ENCODE measurements at places on chromosomes 16 and 17.

- DNase-seq = no peak
These were observed 4.3 kb upstream of the FOXC2 start for GRCh38 chr16:86562356-86562755.

DNA sequence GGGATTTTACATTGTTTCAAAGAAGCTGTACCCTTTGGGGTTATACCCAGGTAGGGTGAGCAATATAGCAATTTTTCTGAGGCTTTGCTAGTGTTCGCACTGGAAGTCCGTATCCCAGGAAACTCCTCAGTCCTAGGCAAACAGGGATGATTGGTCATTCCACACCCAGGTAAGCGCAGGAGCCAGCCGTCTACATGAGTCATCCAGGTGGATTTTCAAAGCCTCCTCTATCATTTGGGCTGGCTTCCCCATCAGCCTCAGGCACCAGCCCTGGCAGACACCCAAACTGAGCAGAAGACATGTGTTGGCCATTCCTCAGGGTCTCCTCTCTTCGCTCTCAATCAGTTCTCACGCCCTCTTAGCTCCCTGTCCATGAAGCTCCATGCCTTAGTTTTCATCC lies 135.6 kb downstream of the AIPL1 start:
- no peak for DNase-seq

- DNase-seq = no peak
These were observed 21.1 kb downstream of the RARA start for GRCh38 chr17:40329839-40330794.

GRCh38 chr16:87681981-87682570 lies 79.8 kb downstream of the JPH3 start:
- no peak for DNase-seq

DNA sequence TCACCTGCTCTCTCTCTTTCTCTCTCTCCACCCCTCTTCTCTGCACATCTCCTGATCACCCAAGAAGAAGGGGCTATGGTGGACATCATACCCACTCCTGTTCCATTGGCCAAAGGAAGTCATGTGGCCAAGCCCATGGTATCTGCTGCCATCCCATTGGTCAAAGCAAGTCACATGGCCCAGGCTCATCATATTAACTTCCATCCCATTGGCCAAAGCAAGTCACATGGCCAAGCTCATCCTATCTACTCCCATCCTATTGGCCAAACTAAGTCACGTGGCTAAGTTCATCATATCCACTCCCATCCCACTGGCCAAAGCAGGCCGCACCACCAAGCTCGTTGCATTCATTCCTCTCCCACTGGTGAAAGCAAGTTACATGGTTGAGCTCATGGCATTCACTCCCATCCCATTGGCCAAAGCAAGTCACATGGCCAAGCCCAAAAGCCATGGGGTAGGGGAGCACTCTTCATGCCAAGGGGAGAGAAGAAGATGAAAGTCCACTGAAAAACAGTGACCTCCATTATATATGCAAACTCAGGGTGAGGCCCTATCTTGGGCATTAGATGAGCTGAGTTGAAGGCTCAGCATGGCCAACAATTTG lies 29.2 kb downstream of the SNX20 start:
- DNase-seq = no peak

DNA sequence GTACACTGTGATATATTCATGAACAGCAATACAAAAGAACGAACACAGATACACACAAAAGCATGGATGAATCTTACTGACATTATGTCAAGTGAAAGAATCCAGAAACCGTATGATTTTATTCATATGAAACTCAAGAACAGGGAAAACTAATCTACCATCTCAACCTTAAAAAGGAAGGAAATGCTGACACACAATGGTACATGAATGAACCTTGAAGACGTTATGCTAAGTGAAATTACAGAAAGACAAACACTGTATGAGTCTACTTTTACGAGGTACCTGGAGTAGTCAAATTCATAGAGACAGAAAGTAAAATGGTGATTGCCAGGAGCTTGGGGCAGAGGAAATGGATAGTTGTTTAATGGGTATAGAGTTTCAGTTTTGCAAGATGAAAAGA lies 8.7 kb upstream of the PRKCB start:
- DNase-seq = peak; percentile 31

GRCh38 chr17:45336390-45337182 lies 19.8 kb upstream of the MAP3K14 start:
- DNase-seq = no peak

DNA sequence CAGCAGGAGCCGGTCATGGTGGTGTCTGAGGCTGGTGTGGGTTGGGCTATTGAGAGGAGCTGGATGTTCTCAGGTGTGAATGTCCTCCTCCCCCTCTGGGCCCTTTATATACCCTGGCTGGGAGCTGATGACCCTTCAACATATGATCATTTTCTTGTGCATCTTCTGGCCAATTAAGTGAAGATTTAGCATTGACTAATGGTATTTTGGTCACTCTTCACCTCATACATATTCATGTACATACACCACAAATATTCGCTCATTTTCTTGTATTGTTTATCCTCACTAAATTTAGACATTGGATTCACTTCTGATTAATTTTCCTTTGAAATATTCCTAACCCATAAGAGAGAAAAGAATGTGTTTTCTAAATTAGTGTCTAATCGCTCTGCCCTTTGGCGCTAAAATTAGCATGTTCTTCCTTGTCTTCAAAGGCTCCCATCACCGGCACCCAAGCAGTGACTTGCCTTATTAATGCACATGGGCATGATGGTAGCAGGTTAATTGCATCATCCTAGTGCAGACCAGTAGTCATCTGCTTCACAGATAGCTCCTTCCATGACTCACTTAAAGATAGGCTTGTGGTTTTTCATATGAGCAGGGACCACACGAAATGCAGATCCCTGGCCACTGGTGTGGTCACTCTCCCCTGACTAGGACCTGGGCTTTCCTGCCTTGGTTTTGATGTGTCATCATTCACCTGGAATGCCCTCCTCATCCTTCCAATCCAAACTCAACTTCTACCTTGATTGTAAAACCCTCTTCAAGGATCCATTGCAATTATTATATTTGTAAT lies at the start of gene KRTAP2-4:
Gene KRTAP2-4, minus strand, starts transcription at position 51 of the 796 bp plus-strand sequence. Its CDS starts 34 bp downstream, at position 17.
- DNase-seq = no peak

DNA sequence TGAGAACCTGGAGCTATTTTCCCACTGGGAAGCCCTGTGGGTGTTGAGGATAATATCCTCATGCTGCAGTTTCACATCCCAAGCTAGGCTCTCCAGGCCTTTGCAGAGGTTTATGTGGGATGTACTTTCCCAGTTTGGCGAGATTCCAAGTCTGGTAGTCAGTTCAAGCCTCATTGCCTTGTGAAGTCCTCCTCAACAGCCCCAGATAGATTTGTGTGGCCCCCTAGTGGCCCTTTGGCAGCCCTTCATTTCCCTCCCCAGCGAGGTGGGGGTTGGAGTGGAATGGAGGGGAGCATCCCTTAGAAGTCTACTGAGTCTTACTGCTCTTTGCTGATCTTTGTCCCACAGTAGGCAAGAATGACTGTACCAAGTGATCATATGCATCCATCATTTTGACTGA lies 137.9 kb downstream of the CDH11 start:
- no peak for DNase-seq

DNA sequence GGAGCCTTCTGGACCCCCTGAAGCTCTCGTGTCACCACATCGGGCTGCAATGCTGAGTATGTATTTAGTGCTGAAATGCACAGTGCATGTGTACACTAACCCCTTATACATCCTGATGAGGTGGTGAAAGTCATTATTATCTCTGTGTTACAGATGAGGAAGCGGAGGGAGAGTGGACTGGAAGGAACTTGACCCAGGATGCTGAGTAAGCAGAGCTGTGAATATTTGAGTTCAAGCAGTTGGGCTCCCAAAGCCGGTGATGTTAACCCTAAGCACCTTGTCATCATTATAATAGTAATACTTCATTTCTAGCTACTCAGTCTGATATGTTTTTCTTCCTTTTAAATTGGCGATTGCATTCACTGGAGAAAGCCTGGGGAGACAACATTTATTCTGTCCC lies 25.9 kb upstream of the NKD1 start:
- no peak for DNase-seq

GRCh38 chr16:73064994-73065545 lies 17.1 kb upstream of the ZFHX3 start:
- DNase-seq = no peak

GRCh38 chr16:81081014-81081413 lies 4.0 kb upstream of the C16orf46 start:
- DNase-seq = no peak

DNA sequence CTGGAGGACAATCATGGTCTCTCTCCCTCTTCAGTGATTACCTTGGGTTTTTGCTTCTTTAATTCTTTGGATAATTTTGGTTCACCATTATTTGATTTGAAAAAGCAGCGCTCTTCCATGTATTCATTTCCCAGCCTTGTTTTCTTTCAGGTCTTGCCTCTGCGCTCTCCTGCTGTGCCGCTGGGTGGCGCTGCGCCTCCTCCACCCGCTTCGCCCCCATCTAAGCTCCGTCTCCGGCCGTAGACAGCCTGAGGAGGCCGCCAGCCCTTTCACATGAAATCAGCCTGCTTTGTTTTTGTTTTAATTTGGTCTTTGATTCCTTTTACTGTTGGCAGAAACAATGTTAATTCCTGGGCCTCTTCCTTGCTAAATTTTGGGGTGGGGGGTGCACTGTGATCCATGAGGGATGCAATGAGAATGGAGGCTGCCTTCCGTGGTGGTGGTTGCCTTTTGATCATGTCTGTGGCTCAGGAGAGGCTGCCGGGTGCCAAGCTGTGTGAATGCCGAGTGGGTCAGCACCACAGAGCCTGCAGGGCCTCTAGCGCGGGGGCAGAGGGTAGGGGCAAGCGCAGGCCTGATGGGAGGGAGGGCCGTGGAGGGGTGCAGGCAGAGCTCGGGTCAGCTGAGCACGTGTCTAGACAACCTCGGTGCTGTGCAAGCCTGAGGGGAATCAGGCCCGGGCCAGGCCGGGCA lies 64.1 kb downstream of the PLD6 start:
- peak; percentile 52 for DNase-seq

DNA sequence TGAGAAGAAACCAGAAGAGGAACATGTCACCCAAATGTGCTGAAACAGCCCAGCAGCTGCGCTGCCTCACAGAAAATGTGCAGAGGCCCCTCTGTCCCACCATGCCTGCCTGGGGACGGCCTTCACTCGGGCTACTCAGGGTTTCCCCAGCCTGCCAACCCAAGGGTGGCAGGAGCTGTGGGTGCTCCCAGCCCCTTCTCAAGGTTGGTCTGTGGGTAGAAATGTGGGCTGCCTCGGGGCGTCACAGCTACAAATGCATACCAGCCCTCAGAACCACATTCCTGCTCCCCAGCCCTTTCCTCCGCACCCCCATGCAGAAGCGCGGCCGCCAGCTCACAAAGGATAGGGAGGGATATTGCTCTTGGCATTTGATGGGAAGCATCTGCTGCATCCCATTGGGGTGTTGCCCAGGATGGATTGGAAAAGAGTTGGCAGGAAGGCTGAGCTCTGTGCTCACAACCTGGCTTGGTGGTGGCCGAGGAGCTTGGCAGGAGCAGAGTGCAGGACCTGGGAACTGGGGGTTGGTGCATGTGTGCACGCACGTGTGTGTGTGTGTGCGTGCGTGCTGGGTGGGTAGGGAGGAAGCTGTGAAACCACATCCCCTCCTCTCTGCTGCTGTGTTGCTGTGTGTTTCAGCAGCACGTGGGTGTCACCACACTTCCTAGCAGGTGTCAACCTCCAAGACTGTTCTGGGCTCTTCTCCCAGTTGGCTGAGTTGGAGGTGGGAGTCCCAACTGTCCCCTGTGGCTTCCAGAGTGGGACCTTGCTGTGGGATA lies 304.4 kb downstream of the SEC14L1 start:
- peak; percentile 85 for DNase-seq

- DNase-seq = peak; percentile 56
These were observed 19.7 kb upstream of the LRRC37A3 start for GRCh38 chr17:64938925-64939474.

DNA sequence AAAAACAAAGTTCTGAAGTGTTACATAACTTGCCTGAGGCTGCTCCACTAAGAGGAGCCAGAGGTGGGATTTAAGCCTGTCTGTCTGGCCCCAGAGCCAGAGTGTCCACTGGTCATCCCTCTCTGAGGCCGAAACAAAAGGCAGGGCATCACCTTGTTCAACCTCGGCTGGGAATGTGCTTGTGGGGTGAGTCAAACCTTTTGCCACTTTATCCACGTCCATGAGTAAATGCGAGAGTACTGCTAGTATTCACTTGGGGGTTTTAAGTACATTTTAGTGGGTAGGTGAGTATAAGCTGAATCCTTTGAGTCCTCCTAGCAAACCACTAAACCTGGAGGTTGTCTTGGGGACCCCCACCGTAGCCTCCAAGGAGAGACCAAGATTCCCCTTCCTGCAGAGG lies 103.5 kb downstream of the STX8 start:
- DNase-seq = no peak

DNA sequence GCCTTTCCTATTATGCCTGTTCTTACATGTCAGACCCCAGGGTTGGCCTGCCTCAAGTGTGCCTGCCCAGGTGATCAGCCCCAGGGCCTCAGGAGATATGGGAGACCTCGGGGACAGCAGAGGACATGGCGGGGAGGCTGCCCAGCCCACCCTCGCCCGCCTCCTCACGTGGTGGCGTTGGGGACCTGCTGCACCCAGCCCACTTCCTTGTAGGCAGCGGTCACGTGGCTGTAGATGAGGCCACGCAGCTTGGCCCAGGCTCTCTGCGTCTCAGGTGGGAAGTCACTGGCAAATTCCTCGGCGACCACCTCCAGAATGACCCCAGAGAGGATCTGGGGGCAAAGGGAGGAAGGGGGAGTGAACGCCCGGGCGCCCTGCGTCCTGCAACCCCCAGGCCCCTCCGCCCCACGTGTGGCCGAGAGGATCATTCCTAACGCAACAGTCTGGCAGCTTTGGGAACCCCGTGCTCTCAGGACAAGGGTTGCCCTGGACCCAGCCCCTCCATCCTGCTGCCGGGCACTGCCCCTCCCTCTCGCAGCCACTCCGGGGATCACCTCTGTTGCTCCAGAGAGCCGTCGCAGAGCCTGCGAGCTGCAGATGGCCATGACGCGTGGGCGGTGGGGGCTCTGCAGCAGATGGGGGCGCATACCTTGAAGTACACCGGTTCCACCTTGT lies 6.6 kb downstream of the CYGB start:
- DNase-seq = no peak

GRCh38 chr16:89363621-89364393 lies 126.6 kb downstream of the ANKRD11 start:
- DNase-seq = peak; percentile 47

DNA sequence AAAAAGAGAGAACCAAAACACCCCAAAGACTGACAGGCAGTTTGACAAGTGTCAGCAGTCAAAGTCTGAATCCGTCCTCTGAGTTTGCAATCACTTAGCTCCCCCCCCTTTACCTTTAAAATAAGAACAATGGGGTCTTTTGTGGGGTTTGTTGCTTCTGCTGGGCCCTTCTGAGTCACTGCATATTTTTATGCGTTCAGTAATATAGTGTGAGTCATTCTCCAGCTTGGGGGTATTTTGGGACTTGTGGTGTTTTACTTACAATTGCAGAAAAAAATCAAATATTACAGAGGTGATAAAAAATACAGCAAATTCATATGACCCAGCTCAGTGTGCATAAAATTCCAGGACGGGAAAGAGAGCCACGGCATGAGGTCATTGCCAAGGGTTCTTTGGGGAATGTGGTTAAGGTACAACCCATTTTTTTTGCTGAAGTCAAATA lies 120.1 kb downstream of the CYLD start:
- DNase-seq = no peak

- peak; percentile 78 for DNase-seq
These were observed 47.0 kb upstream of the AMZ2 start for GRCh38 chr17:68200689-68201417.

GRCh38 chr16:73883841-73884240 lies 412.8 kb upstream of the PSMD7 start:
- no peak for DNase-seq
